ENCODE measurements at places on chromosomes 2 and 18. TPM values are rescaled to one million over a fixed set of nuclear protein-coding genes. Genes with fewer than 3 reads are reported as not detected.

Gene SPR
- total RNA-seq: 10.7 TPM

Gene RTP5
- not detected for total RNA-seq

Gene MAPK4
- 3.2 TPM for total RNA-seq

Gene PTPRM
- 4.1 TPM for total RNA-seq

GRCh38 chr2:120576509-120577474 is 158.9 kb upstream of the GLI2 start:
- no peak for DNase-seq
- no peak overlapping the region for H3K27ac ChIP-seq
- H3K4me3 ChIP-seq: no peak overlapping the region
- H3K4me1 ChIP-seq: peaks cover 2% of the 10 kb centered on the region
- H3K36me3 ChIP-seq: no peaks in the 10 kb centered on the region

- no peak overlapping the region for H3K27ac ChIP-seq
- no peak for DNase-seq
- H3K27me3 ChIP-seq: no peaks in the 10 kb centered on the region
Measured at GRCh38 chr18:54742659-54743604, 85.3 kb upstream of the RAB27B start.

DNA sequence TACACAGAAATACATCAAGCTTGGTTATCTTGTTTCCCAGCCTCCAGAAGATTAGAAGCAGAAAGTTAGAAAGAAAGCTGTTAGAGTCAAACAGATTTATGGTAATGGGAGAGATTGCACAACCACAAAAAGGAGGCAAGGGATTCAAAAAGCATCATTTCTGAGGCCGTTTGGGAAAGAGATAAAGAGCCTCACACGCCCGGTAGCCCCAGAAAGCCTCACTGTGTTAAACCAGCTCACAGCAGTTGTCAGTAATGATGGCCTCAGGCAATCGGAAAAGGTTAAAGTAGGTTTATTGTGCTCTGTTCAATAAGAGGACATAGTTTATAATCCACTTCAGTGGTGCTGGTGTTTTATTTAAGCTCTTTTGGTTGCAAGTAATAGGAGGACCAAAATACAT is 111.3 kb downstream of the DCC start:
- H3K4me3 ChIP-seq: no peak overlapping the region
- no peaks in the 10 kb centered on the region for H3K36me3 ChIP-seq
- H3K27ac ChIP-seq: no peak overlapping the region
- no peaks in the 10 kb centered on the region for H3K4me1 ChIP-seq
- H3K27me3 ChIP-seq: no peaks in the 10 kb centered on the region

- DNase-seq: no peak
- no peaks in the 10 kb centered on the region for H3K4me1 ChIP-seq
- no peaks in the 10 kb centered on the region for H3K36me3 ChIP-seq
Measured at GRCh38 chr18:59516356-59517155, 157.5 kb upstream of the LMAN1 start.
